Right atrium auricular region (tissue), 2 donors: ENCODE measurements at places on chromosomes 7 and 10. TPM values are rescaled to one million over a fixed set of nuclear protein-coding genes. Genes with fewer than 3 reads are reported as not detected.

Gene RAMP3
- 62.0 TPM for total RNA-seq

Gene EPHB6
- total RNA-seq: 8.2 TPM

Gene A1CF
- not detected for total RNA-seq

Gene PRKAR2B
- 30.1 TPM for total RNA-seq

Gene CHAT
- total RNA-seq: not detected

Gene EBLN1
- total RNA-seq: not detected

Gene ADCYAP1R1
- total RNA-seq: 0.86 TPM

Gene SEMA3E
- total RNA-seq: 0.59 TPM

Gene GRM3
- not detected for total RNA-seq

Gene PNLIP
- total RNA-seq: not detected

Gene MYO3A
- total RNA-seq: not detected

Gene SUN3
- not detected for total RNA-seq

Gene MOGAT3
- not detected for total RNA-seq

Gene MSMB
- total RNA-seq: not detected

Gene ZNF138
- total RNA-seq: 7.6 TPM

Gene CAMK2B
- 84.7 TPM for total RNA-seq

Gene ANKRD30A
- total RNA-seq: not detected

Gene SPDYE9
- not detected for total RNA-seq

Gene OR2A1
- not detected for total RNA-seq

Gene IFIT1B
- not detected for total RNA-seq

Gene CYP2C9
- not detected for total RNA-seq

Gene GNAT3
- total RNA-seq: not detected

Gene CPVL
- total RNA-seq: 2.7 TPM

Gene CYP26C1
- total RNA-seq: not detected

Gene TBXAS1
- 4.6 TPM for total RNA-seq

Gene ICA1
- 39.4 TPM for total RNA-seq

Gene ANKRD7
- total RNA-seq: 0.79 TPM

Gene CAV1
- 396 TPM for total RNA-seq

Gene ABCC2
- total RNA-seq: 0.28 TPM

Gene AKR1B15
- total RNA-seq: not detected

Gene TMEM72
- total RNA-seq: not detected

Gene SPDYE2
- 0.16 TPM for total RNA-seq

Gene GNAI1
- 9.2 TPM for total RNA-seq

Gene THSD7A
- 2.9 TPM for total RNA-seq

Gene ZNF804B
- total RNA-seq: 0.20 TPM

Gene PRR15
- 4.2 TPM for total RNA-seq

Gene NCAPG2
- 3.1 TPM for total RNA-seq

Gene EMX2
- 0.67 TPM for total RNA-seq

Gene HOXA2
- total RNA-seq: 0.16 TPM

Gene CCDC7
- 22.7 TPM for total RNA-seq
